ENCODE measurements at places on chromosomes 5 and 9. TPM values are rescaled to one million over a fixed set of nuclear protein-coding genes. Genes with fewer than 3 reads are reported as not detected.
A peak's percentile ranks its signal among the peaks of the same experiment; 100 is the strongest.

Gene GZMA
- total RNA-seq, result 17.6 TPM

Gene LCN2
- 358 TPM for total RNA-seq

- peak; percentile 54 for DNase-seq
These were observed 56.2 kb upstream of the ZSWIM6 start for GRCh38 chr5:61275841-61276240.

DNA sequence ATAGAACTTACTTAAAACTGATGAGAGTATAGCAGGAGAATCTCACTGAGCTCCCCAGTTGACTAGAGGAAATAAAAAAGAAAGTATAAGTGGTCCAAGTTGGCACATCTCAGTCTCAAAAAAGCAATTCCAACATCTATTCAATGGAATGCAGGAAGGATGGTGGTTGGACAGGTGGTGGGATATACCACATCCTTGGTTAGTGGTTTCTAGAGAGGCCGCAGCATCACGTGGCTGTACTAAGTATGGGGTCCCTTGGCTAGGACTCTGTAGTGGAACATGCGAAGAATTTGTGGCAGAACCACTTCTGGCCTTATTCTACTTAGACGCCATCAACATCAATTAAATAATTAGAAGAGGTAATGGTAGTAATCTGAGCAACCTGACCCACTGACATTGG, 232.4 kb downstream of the SAXO1 start:
- DNase-seq, result no peak

DNA sequence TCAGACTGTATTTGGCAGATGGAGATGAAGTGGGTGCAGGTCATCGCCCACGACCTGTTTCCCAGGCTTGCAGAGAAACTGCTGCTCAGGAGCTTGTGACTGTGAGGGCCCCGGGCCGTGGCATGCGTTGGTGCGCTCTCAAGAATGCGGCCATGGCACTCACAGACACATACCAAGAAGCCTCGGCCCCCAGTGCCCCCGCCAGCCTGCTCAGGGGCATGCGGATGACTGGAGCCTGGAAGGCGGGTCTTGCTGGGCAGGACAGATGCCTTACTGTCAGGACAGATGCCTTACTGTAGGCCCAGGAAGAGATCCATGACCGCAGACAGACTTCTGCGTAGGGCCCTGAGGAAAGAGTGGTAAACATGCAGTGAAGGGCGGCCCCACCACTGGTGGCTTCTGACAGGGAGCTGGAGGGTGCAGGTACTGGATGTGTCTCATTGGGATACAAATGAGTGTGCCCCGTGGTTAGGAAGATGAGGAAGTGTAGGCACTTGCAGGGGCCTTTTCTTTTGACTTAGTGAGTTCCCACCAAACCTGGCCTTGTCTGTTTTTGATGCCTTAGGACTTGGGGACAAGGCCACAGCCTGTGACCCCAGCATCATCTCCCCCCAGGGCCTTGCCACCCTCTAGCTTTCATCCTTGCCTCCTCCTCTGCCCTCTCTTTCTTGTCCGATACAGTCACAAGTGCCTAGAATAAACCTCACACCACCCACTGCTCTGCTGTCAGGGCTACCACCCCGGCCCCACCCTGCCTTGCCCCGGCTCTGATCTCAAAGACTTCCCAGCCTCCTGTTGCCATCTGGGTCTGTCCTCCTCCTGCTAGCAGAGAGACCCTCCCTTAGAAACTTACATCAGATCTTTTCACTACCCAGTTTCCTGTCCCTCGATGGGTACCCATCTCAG, 68.8 kb upstream of the ABL1 start:
- DNase-seq, result peak; percentile 65

DNA sequence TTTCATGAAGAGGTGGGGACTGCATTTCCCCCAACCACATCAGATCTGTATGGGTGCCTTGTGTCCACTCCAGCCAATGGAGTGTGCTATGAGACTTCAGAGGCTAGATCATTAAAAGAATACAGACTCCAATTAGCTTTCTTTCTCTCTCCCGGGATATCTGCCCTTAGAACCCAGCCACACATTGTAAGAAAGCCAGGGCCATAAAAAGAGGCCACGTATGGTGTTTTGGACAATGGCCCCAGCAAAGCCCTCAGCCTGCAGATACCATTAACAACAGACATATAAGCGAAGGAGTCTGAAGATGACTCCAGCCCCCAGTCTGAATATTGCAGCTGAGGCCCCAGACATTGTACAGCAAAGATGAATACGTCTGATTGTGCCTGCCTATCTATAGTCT, 21.5 kb downstream of the IL6ST start:
- no peak for DNase-seq

DNA sequence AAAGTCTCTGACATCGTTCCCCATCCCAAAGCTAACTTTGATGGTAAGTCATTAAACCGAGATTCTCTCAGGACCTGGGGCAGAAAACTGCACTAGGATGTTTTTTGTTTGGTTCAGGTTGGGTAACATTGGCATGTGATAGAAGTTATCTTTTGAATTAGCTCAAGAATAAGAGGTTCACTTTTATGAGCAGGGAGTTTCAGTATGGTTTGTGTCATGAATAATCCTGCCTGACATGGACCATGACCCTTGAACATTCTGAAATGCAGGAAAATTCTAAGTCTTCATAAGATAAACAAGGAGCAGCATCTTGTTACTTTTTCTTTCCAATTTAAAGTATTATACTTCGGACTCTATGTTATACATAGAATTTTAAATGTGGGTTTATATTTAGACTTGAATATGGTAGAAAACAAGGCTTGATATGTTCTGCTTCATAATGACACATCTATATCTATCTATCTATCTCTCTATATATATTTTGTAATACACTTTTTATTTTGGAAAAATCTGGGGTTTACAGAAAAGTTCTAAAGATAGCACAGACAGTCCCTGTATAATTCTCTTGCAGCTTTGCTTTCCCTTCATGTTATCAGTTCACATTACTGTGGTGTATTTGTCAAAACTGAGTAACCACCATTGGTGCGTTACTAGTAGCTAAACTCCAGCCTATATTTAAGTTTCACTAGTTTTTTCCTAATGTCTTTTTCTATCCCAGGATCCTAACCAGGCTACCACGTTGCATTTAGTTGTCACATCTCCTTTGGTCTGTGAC, 102.7 kb upstream of the TAF11L2 start:
- no peak for DNase-seq

DNA sequence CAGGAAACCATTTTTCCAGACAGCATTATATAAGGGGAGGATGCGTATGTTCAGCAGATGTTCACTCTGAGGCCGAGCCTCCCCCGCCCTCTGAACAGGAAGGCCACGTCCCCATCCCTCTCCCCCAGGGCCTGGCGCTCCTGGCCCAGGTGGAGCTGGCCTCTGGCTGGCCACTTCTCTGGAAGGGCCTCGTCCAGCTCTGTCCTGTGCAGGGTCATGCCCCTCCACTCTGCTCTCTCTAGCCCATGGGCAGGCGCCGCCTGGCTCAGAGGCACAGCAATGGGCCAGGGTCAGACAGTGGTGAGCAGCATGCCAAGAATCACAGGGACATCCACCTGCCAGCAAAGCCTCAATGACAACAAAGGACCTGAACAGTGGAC, 34.2 kb downstream of the ADAMTS2 start:
- DNase-seq, result no peak

- DNase-seq, result no peak
These were observed 26.4 kb upstream of the TYRP1 start for GRCh38 chr9:12666813-12667212.

DNA sequence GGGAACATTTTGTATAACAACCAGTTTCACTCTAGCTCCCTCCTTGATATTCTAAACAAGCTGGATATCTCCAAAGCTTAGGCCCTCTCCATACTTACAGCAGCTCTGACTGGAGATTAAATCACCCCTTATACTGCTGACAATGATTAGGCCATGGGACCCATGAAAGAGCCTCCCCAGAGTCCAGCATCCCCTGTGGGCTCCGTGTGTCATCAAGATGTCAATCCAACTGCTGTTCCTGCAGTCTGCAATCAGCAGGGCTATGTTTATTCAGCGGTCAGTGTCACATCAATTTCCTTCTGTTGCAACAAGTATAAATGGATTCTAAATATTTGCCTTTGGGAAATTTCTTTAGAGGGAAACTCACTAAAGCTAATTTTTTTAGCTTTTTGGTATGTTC, 26.6 kb downstream of the PCDHAC2 start:
- no peak for DNase-seq

All from left colon (tissue), 2 donors.